Activated CD4-positive, alpha-beta T cell treated with anti-CD3 and anti-CD28 coated beads, Interleukin-10, Interleukin-2, amounts not matched to agents 100 ng/mL and 50 ng/mL, durations not matched to agents 16 hours and 8 hours (primary cell): ENCODE measurements at places on chromosomes 3 and 15.

GRCh38 chr15:66298803-66299251, 5.5 kb downstream of the DIS3L start:
- no peak for DNase-seq

- peak; percentile 87 for DNase-seq
Observed at GRCh38 chr3:108292905-108293328, 3.4 kb upstream of the HHLA2 start.

DNA sequence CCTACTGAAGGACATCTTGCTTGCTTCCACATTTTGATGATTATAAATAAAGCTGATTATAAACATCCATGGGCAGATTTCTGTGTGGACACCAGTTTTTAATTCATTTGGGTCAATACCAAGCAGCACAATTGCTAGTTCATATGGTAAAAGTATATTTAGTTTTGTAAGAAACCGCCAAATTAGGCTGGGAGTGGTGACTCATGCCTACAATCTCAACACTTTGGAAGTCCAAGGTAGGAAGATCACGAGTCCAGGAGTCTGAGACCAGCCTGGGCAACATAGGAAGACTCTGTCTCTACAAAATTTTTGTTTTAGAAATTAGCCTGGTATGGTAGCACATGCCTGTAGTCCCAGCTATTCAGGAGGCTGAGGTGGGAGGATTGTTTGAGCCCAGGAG, 52.6 kb upstream of the ABHD2 start:
- DNase-seq = no peak

DNA sequence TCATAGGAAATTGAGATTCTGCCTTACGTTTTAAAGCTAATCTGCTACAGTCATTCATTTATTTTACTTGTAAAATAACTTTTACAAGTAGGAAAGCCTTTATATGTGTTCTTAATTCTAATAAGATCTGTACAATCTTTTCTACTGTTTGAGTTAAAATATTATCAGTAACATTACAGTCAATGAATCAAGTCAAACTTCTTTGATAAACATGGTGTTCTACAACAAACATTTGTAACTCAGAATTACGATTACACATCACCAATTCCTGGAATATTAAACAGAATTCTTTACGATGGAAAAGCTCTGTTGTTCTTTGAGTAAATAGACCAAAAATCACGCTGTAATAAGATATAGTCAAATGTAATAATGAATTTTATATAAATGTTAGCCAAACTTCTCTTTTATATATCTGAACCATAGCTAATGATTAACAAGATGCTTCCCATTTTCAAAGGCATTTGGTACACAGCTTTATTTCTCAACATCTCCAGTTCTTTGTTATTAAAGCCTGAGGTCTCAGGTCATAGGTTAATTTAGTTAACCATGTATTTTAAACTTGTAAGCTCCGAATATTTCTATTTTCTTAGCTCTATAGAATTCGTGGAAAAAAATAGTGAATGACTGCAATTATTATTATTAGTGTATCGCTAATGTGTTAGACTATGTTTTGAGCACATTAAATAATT, 232.4 kb downstream of the NAALADL2 start:
- no peak for DNase-seq

DNA sequence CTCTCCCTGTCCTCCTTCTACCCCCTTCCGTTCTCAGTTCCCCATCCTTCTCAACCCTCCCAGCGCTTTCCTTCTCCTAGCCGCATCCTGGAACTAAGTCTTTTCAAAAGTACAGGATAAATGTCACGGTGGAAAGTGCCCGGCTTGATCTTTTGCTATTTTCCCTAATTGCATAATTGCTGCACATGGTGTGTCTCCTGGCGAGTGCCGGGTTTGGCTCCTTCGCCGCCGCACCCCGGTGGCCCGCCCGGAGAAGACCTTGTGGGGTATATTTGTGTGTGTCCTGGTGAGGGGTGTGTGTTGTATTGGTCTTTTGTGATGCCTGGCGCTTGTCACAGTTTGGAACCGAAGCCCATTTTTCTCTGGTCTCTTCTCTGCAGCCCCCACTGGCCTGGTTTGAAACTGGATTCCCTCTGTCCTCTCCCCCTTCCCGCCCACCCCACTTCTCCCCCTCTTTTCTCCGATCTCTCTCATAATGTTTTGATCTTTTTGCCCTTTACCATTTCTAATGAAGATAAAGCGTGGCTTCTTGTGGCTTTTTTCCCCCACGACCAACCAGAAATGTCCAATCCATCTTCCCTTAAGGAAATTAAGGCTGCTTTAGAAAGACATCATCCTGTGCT, 692 bp downstream of the UBE2E2 start:
- peak; percentile 4 for DNase-seq

DNA sequence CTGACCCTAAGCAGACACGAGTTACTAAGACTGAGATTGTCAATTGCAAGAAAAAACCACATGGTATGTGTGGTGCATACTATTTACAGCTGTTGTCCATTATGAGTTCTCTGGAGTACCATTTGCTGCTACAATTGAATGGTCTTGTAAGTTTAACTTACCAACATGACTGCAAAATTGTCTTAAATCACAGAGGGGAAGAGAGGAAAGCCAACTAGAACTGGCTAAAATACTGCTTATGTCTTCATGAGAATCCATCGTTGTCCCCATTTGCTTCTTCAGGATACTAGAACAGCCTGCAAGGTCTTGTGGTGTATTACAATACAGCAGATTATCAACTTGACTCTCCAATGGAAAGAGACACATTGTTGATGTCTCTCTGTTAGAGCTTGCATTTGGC, 313.2 kb downstream of the AGBL1 start:
- no peak for DNase-seq

- DNase-seq = no peak
Observed at GRCh38 chr15:90619468-90619867, 89.7 kb downstream of the CRTC3 start.

- no peak for DNase-seq
Observed at GRCh38 chr3:87268646-87269211, 7.7 kb downstream of the POU1F1 start.

DNA sequence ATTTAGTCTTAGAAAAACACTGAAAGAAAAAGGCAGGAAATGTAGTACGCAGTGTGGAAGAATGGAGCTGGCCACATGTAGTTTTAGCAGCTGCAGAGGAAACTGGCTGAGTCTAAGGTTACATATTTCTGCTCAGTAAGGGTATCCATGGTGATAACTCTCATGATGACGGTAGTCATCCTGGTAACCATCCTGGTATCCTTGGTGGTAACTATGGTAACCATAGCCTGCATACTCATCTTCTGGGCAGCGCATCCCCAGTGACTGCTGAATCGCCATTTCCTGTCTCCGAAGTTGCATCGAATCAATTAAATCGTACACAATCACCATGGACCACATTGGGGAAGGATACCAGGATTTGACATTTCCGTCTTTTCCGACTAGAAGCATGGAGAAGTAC, 35.7 kb downstream of the CCDC80 start:
- DNase-seq = peak; percentile 41

- peak; percentile 48 for DNase-seq
Observed at GRCh38 chr3:119324899-119325298, 30.7 kb downstream of the ARHGAP31 start.

DNA sequence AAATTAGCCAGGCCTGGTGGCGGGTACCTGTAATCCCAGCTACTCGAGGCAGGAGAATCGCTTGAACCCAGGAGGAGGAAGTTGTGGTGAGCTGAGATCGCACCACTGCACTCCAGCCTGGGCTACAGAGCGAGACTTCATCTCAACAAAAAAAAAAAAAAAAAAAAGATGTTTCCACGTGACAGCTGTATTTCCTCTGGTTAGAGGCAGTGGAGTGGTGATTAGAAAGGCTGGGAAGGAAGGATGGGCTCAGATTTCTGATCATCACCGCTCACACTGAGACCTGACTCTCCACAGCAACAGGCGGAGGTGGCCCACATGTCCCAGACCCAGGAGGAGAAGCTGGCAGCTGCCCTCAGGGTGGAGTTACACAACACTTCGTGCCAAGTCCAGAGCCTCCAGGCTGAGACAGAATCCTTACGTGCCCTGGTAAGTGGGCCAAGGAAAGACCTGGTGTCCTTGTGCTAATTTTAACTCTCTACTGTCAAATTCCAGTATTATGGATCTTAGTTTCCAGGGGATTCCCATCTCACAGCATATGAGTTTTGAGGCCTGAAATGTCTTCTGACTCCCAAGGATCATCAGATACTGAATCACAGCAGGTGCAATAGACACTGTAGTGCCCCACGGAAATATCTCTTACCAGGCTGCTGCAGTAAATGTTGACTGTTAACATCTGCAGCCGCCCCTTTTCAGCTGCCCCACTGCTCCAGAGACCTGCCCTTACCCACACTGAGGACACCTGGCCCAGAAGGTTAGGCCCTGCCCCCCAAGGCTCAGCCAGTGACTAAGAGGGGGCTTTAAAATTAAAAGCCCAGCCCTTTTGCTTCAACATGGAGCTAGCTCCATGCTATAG, 66.9 kb downstream of the BFSP2 start:
- no peak for DNase-seq

DNA sequence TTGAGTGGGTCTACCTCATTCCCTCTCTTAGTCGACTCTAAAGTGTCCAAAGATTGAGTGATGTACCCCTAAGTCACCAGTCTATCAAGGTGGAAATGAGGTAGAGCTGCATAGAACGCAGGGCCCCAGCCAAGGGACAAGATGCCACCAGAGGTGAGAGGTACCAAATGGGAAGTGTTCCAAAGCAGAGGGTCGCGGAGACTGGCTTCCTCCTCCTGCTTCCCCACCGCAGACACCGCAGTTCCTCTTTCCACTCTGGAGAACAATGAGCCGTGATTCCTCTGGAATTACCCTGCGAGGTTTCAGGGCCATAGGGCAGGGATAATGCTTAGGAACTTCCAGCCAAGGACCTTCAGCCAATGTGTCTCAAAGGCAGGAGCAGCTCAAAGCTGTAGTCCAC, 55.8 kb downstream of the DAPK2 start:
- DNase-seq = no peak

DNA sequence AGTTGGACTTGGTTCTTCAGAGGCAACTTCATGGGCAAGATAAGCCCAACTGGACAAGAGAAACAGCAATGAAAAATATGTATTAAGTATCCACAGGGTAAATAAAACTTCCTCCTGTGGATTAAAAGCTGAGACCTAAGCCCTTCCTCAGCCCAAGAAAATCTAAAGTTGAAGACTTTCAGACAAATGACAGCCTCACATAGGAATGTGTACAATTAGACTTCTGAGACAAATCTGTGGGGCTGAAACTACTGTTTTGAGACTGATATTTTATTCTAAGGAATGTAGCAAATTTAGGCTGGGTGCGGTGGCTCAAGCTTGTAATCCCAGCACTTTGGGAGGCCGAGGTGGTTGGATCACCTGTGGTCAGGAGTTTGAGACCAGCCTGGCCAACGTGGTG, 74.2 kb upstream of the IL12A start:
- no peak for DNase-seq

GRCh38 chr3:139978966-139979365, 44.0 kb downstream of the CLSTN2 start:
- DNase-seq = no peak

DNA sequence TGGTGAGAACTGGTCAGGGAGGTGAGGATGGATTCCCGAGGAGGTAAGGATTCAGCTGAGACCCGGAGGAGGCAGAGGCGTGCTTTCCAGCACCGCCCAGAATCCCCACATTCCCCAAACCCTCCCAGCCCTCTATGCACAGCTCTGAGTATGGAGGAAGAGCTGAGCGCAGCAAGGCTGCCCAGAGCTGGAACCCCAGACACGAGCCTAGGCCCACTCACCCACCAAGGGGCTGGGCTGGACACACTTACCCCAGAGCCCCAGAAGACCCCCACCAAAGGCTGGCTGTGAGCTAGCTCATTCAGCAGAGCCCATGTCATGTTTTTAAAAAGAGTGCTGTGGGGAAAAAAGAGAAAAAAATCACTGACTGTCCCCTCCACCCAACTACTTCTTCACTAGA, 271.5 kb downstream of the XXYLT1 start:
- DNase-seq = no peak

DNA sequence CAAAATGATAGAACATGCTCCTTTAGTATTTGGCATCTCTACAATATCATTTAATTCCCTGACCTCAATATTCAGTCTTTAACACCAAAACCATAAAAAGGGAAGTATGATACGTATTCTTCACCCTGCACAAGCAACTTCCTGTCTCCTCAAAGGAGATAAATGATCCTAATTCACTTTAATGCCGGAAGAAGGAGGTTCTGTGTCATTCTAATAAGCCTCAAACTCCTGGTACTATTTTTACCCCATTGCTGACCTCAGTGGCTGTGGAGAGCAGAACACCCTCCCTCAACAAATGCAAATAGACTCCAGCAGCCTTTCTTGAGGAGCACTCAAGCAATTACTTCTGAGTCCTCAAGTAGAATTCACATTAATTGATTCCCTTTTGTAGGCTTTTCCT, 173.3 kb downstream of the TMEM108 start:
- DNase-seq = peak; percentile 31

DNA sequence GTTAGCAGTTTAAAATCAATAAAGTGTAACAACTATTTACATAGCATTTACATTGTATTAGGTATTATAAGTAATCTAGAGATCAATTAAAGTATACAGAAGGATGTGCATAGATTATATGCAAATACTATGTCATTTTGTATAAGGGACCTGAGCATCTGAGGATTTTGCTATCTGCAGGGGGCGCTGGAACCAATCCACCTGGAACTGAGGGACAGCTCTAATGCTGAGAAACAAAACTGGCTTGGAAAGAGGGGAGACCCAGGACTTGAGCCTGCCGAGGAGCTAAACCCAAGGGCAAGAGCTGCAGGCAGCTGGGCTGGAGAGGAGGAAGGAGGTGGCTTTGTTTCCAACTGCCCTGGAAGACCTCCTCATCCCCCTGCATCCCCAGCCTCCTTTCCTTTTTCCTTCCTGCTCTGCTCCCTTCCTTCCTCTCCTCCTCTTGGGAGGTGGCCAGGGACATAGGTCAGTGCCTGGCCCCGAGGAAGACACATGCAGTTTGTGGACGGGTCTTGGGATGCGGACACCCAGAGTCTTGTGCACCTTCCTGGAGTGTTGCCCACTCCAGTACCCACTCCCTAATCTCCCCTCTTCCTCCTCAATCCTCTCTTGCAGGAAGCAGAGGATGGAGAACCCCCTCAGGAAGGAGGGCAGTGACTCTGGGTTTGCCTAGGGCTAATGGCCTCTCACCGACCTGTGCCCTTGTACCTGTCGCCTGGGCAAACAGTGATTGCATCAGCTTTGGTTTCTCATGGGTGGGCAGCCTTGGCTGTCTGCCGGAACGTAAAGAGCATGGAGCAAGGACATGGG, 825 bp upstream of the RTP3 start:
- DNase-seq = peak; percentile 40

DNA sequence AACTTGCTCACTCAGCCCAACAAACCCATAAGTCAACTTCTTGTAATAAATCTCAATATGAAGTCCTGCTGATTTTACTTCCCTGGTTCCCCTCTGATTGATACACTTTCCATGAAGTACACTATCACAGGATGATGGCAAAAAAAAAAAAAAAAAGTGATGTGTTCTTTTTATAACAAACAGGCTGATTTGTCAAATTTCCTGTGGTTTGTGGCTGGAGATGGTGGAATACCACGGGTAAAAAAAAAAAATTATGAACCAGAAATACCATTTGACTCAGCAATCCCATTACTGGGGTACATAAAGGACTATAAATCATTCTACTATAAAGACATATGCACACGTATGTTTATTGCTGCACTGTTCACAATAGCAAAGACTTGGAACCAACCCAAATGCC, 10.7 kb upstream of the SERPINI2 start:
- no peak for DNase-seq

- DNase-seq = no peak
Observed at GRCh38 chr3:150547045-150547741, 606 bp downstream of the EIF2A start.
